ENCODE measurements at places on chromosomes 6 and 20.
A peak's percentile ranks its signal among the peaks of the same experiment; 100 is the strongest.

DNA sequence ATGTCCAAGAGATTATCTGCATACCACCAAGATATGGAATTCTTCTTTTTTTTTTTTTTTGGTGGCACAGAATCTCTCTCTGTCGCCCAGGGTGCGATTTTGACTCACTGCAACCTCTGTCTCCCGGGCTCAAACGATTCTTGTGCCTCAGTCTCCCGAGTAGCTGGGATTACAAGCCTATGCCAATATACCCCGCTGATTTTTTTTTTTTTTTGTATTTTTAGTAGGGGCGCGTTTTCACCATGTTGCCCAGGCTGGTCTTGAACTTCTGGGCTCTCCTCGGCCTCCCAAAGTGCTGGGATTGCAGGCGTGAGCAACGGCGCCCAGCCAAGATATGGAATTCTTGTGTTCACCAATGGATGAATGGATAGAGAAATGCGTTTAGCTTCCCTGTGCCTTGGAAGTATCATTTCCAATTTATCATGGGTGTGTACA, 31.0 kb downstream of the POM121L2 start:
- no peak for DNase-seq

DNA sequence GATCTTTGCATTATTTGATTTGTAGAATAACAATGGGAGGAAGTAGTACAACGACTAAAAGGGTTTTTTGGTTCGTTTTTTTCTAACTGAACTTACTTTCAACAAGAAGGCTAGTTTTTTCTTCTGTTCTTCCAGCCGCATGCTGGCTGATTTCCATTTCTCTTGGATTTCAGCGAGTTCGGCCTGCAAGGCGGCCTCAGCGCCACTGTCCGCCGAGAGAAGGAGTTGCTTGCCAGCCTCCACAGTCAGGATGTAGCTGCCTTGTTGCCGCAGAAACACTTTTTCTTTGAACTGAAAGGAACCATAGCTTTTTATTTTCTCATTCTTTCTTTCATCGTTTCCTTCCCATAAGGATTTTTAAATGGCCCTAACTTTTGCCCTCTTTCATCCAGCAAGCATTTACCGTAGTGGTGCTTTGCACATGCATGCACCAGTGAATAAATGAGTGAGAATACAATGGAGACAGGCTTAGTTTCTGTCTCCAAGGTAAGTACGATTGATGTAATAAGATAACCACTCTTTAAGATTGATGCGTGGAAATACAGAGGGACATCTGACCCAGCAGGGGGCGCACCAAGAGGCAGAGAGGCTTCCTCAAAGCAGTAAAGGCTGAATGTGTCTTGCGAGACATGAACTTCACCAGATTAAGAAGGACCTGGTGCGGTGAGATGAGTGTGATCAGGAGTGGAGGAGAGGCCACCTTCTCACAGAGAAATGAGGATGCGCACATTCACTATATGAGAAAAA, 398.8 kb downstream of the ESR1 start:
- DNase-seq, result no peak

DNA sequence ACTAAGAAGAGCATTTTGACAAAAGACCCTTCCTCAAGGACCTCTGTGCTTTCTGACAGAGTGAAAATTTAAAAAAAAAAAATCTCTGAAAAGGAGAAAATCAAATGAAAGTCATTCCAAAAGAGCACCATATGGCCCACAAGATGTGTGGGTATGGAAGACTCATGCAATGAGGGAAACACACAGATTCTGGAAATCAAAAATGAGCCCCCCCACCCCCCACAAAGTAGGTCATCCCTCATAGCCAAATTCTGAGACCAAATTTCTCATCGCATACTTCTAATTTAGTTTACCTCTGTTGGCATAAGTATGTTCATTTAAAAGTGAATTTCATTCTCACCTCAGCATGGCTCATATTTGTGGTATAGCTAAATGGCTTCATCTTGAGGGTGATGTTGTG, 181.3 kb upstream of the KCNQ5 start:
- no peak for DNase-seq

DNA sequence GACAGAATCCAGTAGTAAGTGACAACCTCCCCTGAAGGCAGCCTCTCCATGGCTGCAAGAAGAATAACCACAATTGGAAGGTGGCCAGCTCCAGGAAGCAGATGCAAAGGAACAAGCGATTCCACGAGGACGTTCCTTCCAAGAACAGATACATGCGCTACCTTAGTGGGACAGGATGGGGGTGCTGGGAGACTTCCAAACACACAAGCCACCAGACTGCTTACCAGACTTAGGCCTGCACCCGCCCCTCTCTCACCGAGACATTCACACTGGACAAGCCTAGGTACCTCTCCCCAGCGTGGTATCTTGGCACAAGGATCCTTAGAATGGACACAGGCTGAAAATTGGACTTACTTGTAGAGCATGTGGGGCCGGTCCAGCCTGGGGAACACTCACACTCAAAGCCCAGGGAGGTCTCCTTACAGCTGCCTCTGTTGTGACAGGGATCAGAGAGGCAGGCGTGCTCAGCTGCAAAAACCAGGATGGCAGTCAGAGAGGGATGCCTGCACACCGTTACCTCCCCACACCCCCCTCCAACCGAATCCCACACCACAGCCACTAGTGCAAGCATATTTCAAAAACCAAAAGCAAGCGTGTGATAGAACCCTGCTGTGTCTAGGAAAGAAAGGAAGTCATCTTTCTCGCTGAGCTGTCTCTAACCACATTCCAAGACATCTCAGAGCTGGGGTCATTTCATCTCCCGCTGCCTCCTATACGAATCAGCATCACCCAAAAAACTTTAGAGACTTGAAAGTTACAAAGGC, 22.4 kb downstream of the JAG1 start:
- no peak for DNase-seq

- DNase-seq, result no peak
Observed at GRCh38 chr6:94645191-94645590, 932.1 kb upstream of the MANEA start.

GRCh38 chr20:11682285-11682684, 235.4 kb upstream of the BTBD3 start:
- DNase-seq, result no peak

- DNase-seq, result no peak
Observed at GRCh38 chr6:28413681-28414080, 14.1 kb upstream of the ZSCAN12 start.

DNA sequence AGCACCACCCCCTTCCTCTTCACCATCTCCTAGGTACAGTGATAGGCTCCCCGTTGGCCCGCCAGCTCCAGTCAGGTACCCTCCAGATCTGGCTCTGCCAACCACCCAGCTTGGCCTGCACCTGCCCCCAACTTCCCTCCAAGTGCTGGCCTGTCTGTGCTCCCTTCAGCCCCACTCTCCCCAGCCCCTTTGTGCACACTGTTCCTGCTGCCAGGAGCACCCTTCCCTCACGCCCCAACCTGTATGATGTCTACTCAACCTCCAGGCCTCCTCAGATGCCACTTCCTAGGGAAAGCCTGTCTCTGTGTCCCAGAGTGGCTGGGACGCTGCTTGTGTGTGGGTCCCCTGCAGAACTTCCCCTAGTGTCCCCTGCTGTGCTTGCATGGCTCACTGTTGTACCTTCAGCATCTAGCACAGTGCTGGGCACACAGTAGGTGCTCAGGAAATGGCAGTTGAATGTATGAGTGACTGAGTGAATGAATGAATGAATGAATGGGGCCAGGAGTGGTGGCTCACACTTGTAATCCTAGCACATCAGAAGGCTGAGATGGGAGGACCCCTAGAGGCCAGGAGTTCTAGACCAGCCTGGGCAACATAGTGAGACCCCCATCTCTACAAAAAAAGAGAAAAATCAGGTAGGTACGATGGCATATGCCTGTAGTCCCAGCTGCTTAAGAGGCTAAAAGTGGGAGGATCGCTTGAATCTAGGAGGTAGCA, 3.0 kb downstream of the ZBP1 start:
- no peak for DNase-seq

GRCh38 chr20:36998652-36999051, 47.1 kb upstream of the SAMHD1 start:
- DNase-seq, result no peak

GRCh38 chr6:158847012-158847529, 27.9 kb upstream of the EZR start:
- no peak for DNase-seq

DNA sequence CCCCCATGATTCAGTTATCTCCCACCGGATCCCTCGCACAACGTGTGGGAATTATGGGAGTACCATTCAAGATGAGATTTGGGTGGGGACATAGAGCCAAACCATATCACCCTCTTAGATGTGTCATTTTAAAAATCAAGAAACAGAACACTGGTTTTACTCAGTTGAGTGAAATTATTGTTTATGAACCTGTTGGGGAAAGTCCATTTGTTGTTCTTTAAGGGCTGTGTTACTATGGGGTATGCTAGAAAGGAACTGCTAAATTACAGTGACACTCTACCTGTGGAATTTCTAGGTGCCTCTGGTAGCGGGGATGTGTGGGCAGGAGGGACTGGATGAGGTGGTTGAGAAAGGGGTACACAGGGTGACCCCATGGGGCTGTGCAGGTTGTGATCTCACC, 28.9 kb downstream of the STX11 start:
- DNase-seq, result no peak

- DNase-seq, result no peak
Observed at GRCh38 chr6:76708641-76709331, 636.3 kb upstream of the IMPG1 start.

- no peak for DNase-seq
Observed at GRCh38 chr6:148780918-148781436, 34.1 kb downstream of the UST start.

DNA sequence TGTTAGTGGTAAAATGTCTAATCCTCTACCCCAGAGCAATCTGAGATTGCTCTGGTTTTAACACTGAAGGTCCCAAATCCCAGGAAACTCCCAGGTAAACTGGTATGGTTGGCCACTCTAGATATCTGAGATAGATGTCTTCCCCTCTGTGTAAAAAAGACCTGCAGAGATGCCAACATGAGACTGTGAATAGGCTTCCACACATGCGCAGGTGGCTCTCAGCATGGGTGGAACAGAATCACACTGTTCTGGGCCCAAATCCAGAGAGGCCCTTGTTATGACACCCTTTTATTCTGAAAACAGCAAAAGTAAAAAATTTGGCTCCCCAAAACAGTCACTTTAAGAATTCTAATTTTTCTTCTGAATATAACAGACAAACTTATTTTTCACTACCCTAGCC, 88.7 kb upstream of the BMP5 start:
- no peak for DNase-seq

- DNase-seq, result no peak
Observed at GRCh38 chr20:48463916-48464315, 363.9 kb downstream of the PREX1 start.

- peak; percentile 40 for DNase-seq
Observed at GRCh38 chr6:45830441-45831139, 185.1 kb downstream of the CLIC5 start.

DNA sequence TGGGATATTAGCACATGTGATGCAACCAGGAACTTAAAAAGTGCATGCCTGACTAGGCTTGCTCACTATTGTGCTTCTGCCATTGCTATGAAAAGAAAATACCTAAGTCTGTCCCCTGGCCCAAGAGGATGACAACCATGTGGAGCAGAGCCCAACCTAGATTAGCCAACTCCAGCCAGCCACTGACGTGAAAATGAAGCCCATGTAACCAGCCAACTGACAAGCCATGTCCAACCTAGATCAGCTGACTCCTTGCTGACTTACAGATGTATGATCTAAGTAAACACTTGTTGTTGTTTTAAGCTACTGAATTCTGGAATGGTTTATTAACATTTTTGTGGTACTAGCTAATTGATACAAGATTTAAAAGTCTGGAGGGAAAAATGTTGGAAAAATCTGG, 47.5 kb downstream of the PIGU start:
- DNase-seq, result no peak

GRCh38 chr20:41377275-41377674, 10.7 kb upstream of the EMILIN3 start:
- no peak for DNase-seq

- DNase-seq, result no peak
Observed at GRCh38 chr6:149463781-149464180, 21.0 kb downstream of the ZC3H12D start.

- peak; percentile 23 for DNase-seq
Observed at GRCh38 chr20:34037121-34037520, 43.4 kb downstream of the RALY start.

GRCh38 chr20:11894062-11894461, 23.6 kb upstream of the BTBD3 start:
- no peak for DNase-seq

DNA sequence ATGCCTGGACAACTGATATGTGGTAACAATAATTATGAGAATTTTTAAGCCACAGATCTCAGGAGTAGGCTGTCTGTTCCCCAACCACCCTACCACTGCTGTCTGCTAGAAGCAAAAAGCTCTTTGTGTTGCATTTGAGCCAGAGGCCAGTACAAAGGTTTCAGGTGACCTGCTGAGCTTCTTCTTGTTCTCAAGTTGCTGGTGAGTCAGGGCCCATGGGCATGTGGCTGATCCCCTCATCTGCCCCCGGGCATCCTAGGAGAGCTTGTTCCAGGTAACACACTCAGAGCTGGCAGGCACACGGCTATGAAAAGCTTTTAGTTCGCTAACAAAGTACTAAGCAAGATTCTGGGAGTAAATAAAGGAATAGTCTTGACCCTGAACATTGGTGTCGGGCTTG, 285.3 kb downstream of the CDC5L start:
- no peak for DNase-seq

- no peak for DNase-seq
Observed at GRCh38 chr6:92945799-92946198, 473.6 kb downstream of the EPHA7 start.

DNA sequence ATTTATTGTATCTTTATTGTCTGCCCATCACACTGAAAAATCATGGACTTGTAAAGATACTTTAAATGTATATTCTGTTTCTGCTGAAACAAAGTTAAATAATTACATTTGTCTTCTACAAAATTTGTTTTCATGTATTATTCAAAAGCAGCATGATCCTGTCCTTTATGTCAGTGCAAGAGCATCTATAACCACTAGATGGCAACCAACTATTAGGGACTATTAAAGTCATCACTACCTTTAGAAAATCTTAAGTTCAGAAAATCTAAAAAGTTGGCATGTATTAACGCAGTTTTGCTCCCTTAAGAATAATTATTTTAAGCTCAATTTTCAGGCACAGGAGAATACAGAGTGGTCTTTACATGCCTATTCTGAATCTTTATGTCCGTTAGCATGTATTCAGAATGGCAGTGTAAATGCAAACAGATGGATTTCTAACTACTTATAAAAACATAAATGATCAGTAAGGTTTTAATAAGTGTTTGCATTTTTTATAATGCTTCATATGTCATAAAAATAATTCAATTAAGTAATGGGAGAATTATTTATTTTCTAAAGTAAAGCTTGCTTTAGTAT, 17.8 kb downstream of the TMEM30A start:
- DNase-seq, result no peak
